ENCODE measurements at places on chromosomes 12 and 14.
A peak's percentile ranks its signal among the peaks of the same experiment; 100 is the strongest.

DNA sequence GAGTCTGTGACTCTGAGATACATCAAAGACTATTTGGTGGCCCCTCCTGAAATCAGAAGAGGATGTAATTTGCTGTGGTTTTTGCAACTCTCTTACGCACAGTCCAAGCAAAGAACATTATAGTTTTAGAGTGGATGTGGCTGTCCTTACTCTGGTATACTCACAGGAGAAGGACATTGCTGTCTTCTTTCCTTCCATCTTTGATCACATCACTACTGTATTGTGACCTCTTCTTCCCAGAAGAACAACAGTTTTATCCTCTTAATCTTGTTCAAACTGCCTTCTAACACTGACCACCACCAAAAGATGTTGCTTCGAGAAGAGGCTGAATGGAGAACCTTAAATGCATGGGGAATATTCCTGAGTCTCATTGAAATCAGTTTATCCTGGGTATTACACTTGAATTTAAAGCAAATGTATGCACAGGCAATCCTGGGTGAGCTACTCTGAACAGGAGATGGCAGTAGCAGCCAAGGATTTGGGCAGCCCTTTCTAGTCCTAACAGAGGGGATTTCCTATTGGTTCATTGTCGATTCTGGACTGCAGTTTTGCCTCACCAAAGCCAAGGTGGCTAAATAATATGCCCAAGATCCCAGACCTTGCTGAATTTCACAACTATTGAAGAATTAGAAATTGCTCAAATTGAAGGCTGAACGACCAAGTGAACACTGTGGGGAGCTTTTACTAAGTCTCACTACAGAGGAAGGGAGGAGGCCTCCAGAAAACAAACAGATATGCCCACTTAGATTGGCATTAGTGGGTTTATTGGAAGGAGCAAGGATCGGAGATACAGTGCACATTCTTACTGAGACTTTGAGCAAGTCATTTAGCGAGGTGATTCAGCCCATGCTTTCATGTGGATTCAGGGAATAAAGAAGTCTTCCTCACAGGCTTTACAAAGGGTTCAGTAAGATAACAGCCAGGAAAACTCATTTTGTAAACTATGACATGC, 282.8 kb downstream of the PAWR start:
- peak; percentile 27 for DNase-seq

- peak; percentile 76 for DNase-seq
These were observed 50.7 kb downstream of the A2M start for GRCh38 chr12:9064815-9065606.

- DNase-seq, result no peak
These were observed 340.1 kb upstream of the FKBP4 start for GRCh38 chr12:2454601-2455177.

GRCh38 chr12:4152145-4152795, 121.3 kb upstream of the CCND2 start:
- no peak for DNase-seq

DNA sequence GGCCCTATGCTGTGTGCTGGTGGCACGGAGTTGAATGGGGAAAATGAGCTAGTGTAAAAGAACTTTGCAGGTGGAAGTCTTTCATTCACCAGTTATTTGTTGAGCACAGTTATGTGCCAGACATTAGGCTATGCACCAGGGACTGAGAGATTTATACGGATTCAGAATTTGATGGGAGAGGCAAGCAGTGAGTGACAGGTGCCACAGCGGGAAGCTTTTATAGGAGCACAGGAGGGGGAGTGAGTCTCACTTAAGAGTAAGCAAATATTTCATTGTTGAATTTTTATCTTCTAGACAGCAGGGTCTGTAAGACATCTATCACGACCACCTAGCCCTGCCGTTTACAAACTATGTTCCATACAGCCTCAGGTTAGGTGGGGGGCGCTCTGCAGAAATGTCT, 320.6 kb downstream of the SNAPC1 start:
- no peak for DNase-seq

GRCh38 chr12:45289245-45290215, 73.6 kb downstream of the ANO6 start:
- no peak for DNase-seq

DNA sequence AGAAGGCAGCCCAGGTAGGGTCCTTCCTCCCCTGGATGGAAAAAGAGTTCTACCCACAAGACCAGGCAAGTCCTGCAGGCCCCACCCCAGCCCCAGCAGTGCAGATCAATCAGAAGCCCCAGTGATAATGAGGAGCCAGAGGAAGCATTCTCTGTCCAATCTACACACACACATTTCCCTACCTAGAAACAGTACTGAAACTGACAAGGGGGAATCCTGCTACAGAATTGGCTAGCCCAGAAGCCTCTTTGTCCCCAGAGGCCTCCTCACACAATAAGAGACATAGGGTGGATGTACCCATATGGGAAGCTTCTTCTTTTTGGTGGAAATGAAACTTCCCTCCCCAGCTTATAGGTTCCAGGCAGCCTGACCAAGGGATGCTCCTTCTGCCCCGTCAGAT, 9.9 kb downstream of the FSCB start:
- DNase-seq, result no peak

DNA sequence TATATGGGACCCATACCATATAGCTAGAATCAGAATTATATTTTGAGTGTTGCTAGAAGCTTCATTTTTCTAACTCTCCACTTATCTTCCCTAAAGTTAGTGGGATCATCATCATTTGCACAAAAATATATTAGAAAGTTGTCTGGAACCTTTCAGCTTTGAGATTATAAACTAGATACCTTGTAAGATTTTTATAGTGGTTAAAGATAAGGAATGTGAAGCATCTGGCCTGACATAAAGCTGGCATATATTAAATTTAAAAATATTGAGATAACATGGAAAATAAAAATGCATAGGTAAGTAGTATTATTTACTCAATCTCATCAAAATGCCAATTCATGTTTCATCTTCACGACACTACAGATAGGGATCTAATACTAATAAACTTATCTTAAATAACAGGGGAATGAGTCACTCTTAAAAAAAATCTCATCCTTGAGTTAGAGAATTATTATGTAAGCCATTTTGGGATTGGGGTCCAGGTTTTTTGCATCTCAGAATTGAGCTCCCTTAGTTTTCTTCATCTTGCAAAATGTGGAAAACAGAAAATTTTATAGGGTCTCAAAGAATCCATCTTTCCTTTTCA, 318.5 kb downstream of the KCNC2 start:
- no peak for DNase-seq

- DNase-seq, result no peak
These were observed 2.7 kb upstream of the GALNT6 start for GRCh38 chr12:51393676-51394545.

- peak; percentile 6 for DNase-seq
These were observed 108.2 kb upstream of the SLC38A4 start for GRCh38 chr12:46933947-46934346.

GRCh38 chr12:93889516-93890212, 212.5 kb downstream of the CRADD start:
- no peak for DNase-seq

Measured in NCI-H510A treated with DMSO at 0.1 percent for 48 hours (cell line).